ENCODE measurements at places on chromosomes 2 and 18.

DNA sequence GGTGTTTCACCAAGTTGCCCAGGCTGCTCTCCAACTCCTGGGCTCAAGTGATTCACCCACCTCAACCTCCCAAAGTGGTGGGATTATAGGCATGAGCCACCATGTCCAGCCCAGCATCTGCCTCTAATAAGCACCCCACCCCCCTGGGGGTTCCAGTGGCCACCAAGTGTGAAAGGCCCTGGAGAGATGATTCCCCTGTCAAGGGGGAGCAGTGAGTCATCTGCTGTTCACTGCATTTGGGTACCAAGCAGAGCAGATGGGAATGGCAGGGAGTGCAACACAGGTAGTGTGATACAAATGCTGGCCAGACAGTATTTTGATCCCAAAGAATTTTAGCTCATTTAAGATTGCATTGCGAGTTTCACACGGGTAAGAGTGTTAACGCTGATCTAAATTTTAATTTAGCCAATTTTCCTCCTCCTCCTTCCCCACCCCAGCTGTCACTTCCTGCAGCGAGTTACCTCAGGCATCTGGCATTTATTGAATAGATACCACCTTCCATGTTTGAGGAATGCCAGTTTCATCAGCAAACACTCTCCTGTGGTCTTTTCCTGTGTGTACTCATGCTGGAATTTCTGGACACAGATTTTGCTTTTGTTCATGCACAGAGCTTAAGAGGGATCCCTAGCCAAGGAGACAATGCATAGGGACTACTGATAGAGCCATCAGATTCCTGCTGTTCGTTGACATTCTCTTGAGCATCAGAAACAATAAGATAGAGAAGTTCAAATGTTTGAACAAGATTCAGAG lies 32.4 kb upstream of the NCK2 start:
- no peak for DNase-seq

DNA sequence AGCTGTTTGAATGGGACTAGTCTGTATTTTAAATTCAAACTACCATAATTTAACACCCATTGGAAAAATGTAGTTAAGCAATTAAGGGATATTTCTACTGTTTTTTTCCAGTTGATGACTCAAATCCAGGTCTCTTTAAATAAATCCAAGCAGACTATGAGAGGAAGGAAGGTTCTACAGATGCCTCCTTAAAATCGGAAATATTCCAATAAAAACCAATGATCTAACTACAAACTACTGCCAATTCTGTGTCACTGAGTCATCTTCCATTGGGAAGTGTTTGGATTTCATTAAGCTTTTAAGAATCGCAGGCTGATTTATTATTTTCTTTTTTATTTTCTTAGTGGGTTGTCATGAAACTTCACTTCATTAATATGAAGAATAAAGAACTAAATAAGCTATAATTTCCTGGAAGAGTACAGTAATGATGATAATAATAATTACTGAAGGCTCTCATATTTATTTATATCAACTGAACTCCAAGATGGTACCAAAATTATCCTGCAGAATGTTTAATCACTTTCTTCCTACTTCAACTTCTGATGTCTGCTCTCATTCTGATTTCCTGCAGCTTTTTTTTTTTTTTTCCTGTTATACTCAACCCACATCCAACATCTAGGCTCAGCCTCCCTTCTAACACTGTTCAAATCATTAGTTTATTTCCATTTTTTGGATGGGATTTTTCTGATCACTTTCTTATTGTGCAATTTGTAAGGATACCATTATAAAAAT lies 166.3 kb upstream of the FN1 start:
- DNase-seq = no peak

- no peak for DNase-seq
These were observed 809.2 kb upstream of the SOX11 start for GRCh38 chr2:4882941-4883340.

- no peak for DNase-seq
These were observed 63.3 kb upstream of the STK17B start for GRCh38 chr2:196234672-196235071.

DNA sequence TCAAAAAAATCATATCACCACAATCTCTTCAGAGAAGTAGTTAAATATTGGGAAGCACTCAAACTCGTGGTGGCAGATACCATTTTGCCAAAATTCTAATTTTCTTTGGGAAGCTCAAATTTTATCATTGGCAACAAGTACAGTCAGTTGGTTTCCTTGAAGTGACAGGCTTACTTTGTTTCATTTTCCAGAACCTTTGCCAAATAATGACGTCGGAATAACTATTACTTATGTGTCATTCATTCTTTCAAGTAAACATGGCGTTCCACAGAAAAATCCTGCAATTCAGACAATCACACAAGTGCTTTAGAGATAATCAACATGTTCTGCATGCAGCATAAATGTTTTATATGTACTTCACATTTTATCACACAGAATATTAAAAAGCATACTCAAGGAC lies 5.4 kb downstream of the TTLL4 start:
- no peak for DNase-seq

DNA sequence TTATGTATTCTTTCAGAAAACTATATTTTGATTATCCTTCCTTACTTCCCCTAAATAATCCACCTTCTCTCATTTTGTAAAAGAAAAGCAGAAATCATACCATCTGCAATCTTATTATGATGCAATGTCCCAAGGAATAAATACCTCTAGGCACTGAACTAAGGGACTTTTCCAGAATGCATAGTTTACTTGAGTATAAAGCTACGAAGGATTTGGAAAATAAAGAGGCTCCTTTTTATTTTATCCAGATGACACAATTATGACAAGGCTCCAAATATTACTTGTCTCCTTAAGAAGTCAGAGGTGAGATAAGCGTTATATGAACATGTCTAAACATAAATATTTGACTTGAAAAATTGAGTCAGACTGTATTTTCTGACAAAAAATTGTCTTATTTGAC lies 72.1 kb downstream of the COL3A1 start:
- no peak for DNase-seq

DNA sequence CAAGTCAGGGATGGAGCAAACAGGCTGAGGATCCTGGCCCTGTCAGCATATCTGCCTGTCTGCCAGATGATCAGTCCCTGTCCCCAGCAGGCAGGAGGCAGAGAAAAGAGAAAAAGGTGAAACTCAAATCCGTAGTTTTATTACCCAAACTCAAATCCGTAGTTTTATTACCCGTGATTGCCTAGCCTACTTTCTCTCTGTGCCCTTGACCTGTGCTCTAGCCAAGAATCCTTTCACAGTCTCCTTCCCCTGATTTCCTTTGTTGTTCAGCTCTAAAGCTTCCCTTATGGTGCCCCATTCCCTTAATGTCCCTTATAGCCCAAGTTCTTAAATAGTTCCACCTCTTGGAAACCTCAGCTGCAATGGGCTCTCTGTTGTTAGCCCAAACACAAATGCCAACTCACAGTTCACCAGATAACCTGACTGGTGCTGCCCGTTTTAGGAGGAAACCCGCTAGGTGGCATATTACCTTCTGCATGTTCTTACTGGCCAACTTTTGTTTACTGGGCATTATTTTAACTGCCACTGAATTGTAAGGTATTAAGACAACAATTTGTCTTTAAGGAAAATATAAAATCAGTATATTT lies 125.7 kb upstream of the FZD5 start:
- no peak for DNase-seq

GRCh38 chr2:177484180-177484795 lies 91.7 kb downstream of the AGPS start:
- DNase-seq = no peak

DNA sequence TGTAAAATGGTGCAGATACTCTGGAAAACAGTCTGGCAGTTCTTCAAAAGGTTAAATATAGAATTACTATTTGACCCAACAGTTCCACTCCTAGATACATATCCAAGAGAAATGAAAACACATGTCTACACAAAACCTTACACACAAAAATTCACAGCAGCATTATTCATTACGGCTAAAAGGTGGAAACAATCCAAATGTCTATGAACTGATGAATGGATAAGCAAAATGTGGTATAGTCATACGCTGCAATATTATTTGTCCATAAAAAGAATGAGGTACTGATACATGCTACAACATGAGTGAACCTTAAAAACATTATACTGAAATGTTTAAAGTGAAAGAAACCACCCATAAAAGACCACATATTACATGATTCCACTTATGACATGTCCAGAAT lies 4.0 kb downstream of the CYP27C1 start:
- DNase-seq = no peak

GRCh38 chr2:64455545-64455944 lies 1.6 kb downstream of the LGALSL start:
- no peak for DNase-seq

- DNase-seq = no peak
These were observed 27.2 kb upstream of the SATB2 start for GRCh38 chr2:199484927-199485326.

DNA sequence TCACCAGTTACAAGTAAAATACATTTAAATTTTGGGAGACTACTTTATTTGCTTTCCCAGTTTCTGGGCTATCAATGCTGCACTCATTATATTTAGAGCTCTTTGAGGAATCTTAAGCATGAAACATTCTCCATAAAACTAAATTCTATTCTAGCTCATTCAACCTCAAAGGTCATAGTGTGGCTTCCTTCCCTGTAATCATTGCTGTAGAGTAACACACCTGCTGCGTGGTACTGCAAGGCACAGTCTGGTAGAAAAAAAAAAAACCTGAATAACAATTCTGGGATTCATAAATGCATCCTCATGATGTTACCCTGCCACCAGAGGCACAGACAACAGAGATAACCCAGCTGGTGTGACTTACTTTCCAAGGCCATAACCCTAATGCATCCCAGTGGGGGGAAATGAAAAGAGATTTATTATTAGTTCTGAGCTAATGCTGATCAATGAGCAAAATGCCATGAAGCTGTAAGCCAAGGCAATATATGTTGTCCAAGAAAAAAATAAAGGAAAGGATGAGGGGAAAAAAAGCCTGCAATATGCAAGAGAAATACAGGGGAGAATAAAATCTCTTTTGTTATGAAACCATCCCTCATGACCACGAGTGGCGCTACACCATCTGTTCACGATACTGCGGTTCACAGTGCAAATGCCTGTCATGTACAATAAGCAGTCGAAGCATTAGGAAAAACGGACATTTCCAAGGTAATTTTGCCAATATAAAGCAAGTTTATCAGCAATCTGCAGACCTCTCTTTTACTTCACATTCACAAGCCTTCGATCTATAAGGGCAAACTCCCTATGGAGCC lies 1481.6 kb upstream of the PIK3C3 start:
- no peak for DNase-seq

- no peak for DNase-seq
These were observed 28.3 kb downstream of the MTHFD2 start for GRCh38 chr2:74226648-74227213.

DNA sequence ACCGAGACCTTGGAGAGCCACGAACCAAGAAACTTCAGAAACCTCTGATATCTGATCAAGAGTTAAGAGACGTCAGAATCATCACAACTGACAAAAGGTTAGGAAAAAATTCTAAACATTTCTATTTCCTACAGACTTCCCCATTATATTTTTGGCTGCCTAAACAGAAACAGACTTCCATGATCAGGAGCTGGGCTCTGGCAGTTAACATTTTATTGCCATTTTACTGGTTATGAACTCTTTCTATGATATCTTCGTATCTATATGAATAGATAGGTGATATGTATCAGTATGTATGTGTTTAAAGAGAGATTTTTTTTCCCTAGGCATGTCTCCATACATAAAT lies 31.1 kb upstream of the PPP1R1C start:
- no peak for DNase-seq

DNA sequence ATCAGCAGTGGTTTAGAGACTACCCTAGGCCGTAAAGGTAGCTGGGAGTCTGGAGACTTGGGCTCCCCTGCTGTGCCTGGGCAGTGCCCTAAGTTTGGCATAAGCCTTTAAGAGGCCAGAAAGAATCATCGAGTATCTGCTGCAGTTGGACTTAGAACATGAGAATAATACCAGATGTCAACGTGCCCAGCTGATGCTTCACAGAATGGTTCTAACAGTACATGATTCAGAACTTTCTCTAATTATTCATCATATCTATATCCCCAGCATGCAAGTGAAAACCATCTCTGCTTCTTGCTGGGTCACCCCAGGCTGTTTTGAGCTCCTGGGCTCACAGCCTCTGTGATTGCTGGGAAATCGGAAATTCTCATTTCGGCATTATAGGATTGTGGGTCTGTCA lies 118.1 kb downstream of the NCK2 start:
- no peak for DNase-seq

GRCh38 chr18:52220062-52220591 lies 119.9 kb upstream of the DCC start:
- DNase-seq = no peak

DNA sequence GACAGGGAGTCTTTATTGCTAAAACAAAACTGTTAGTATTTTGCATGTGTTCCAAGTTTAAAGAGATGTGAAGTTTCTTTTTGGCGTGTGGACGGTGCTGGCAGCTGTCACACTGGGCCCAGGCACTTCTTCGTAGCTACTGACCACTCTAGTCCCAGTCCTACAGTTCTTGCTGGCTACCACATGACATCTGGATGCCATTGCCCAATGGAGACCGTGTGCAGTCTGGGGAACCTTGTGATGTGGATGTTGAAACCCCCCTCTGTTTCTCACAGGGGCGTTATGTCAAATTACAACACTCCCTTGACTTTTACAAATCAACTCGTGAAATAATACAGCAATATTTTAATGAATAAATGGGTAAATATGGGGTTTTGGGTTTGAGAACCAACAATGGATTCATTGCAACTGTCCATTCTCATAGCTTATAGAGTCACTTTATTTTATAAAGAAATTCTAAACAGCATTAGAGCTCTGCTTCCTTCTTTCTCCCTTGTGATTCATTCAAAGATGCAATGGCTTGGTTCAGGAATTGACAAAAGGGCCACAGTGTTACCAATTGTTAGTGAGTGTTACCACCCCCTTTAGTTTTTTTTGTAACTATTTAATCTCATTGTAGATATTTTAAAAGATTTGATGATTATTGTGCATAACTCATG lies 1.2 kb downstream of the GPD2 start:
- no peak for DNase-seq

- DNase-seq = no peak
These were observed 227.8 kb upstream of the RBBP8 start for GRCh38 chr18:22705328-22705727.

DNA sequence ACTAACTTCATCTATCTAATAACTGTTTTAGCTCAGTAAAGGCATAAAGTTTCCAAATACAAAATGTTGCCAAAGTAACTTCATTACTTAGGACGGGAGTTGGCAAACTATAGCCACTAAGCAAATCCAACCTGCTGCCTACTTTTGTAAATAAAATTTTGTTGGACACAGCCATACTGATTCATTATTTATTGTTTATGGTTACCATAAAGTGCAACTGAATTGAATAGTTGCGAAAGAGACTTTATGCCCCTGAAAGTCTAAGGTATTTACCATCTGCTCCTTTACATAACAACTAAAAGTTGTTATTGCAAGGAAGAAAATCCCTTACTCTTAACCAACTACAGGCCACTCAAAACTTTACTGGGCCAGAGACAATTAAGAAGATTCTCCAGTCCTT lies 256.7 kb upstream of the RBBP8 start:
- no peak for DNase-seq

DNA sequence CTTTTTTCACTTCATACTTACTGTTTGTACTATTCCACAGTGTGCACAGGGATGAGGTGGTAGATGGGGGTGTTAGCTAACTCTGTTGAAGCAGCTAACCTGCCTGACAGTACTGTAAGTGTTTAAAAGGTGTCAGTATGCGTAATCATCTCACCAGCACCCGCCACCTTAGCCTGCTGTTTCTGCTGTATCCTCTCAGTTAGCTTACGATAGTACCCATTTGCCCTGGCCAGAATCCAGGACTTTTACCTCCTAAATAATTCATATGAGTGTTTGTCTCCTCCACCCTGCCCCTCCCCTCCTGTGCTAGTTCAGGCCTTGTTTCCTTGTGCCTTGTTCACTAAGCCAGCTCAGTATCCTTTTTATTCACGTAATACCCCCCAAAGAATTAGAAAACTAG lies 34.2 kb downstream of the TRAPPC12 start:
- DNase-seq = no peak

- no peak for DNase-seq
These were observed 68.1 kb upstream of the AMMECR1L start for GRCh38 chr2:127953849-127954248.

All from type B pancreatic cell (in vitro differentiated cells).